ENCODE measurements at places on chromosomes 6 and 20.

GRCh38 chr6:5205877-5206850 lies 54.6 kb downstream of the LYRM4 start:
- DNase-seq: no peak

GRCh38 chr20:11845340-11845739 lies 72.4 kb upstream of the BTBD3 start:
- DNase-seq: no peak

DNA sequence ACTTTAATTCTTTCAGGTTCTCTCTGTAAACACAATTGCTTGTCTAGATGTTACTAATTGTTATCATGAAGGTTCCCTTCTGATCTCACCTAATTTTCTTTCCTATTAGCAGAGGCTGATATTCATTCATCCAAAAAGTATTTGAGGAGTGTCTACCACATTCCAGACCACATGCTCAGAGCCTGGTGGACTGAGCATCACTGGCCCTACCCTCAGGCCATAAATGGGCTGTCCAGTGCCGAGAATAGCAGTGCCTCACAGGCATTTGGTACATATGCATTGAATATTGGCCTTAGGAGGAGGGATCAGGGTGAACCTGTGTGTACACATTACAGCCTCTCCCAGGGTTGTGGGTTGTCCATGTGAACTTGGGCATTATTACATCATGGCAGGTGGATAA lies 40.4 kb upstream of the PRELID3B start:
- no peak for DNase-seq

DNA sequence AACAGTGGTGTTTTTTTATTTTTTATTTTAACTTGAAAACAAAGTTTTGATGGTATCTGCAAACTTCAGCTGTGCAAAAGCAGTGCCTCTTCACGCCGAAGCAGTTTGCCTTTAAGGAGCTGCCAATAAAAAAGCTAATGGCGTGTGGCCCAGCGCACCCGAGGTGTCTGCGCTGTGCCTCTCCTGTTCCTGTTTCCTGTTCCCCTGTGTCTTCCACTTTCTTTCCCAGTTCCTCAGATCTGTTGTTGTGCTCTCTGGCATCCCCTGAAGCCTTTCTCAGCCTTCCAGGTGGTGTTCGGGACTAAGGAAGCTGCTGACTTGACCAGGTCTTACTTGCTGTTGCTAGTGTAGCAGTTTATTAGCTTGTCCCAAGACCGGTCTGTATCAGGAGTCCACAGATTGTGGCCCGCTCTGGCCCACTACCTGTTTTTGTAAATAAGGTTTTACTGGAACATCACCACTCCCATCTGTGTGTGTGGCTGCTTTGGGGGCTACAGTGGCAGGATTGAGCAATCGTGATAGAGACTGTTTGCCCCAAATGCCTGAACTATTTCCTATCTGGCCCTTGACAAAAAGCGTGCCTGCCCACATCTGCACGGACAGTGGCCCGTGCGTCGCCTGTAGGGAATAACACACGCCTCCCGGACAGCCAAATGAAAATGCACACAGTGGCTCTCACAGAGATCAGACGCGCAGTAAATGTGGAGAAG lies 178.3 kb downstream of the TMEM242 start:
- DNase-seq: no peak

DNA sequence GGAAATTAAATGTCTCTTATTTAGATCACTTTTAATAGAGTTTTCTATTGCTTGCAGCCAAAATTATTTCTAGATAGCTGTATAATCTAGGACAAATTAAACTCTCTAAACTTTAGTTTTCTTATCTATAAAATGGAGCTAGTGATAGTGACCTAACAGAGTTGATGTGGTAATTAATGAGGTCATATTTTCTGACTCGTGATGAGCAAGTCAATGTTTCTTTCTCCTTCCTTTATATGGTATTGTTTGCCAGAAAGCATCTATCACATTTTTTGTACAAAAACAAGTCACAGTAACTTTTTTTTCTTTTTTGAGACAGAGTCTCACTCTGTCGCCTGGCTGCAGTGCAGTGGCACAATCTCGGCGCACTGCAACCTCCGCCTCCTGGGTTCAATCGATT lies 267.7 kb downstream of the FARS2 start:
- no peak for DNase-seq

- no peak for DNase-seq
These were observed 201.2 kb upstream of the SHLD1 start for GRCh38 chr20:5548902-5549599.

GRCh38 chr6:146803601-146804000 lies 204.8 kb downstream of the ADGB start:
- no peak for DNase-seq

GRCh38 chr20:25316506-25317190 lies 68.8 kb downstream of the PYGB start:
- no peak for DNase-seq

GRCh38 chr6:23659125-23659524 lies 466.9 kb upstream of the NRSN1 start:
- peak; percentile 5 for DNase-seq

DNA sequence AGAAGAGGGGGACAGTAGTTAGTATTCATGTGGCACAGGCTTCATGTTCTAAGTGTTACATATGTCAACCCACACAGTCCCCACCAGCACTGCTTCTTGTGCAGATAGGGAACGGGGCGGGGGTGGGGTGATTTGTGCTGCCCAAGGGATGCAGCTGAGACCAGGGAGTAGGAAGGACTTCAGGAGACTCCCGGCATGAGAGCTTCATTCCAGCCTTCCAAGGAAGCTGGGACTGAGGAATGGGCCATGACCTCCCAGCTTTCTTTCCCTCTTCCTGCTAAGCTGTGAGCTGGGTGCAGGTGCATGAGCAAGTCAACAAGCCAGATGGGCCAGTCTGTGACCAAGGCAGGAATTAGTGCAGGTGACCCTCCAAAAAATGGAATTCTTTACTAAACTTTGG lies 9.2 kb downstream of the BEND3 start:
- DNase-seq: no peak

DNA sequence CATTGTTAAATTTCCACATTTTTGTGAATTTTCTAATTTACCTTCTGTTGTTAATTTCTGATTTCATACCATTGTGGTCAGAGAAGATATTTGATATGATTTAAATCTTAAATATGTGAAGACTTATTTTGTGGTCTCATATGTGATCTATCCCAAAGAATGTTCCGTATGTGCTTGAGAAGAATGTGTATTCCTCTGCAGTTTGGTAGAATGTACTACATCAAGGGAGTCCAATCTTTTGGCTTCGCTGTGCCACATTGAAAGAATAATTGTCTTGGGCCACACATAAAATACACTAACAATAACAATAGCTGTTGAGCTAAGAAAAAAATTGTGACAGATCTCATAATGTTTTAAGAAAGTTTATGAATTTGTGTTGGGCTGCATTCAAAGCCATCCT lies 176.2 kb upstream of the PRND start:
- DNase-seq: no peak

DNA sequence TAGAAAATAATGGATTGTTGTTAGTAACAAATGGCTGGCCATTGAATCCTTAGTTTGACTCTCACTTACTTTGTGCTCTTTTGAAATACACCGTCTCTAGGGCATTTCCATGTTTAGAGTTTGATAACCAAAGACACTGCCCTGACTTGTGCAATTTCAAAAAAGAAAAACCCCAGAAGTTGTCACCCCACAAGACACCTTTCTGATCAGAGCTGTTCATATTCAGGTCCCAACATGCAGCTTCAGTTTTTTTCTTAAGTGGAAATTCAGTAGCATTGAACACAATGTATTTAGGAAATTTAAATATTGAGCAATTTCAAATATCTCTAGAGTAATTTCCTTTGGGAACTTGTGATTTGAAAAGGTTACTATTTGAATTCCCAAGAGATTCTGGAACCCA lies 19.4 kb downstream of the CRYBG1 start:
- no peak for DNase-seq

DNA sequence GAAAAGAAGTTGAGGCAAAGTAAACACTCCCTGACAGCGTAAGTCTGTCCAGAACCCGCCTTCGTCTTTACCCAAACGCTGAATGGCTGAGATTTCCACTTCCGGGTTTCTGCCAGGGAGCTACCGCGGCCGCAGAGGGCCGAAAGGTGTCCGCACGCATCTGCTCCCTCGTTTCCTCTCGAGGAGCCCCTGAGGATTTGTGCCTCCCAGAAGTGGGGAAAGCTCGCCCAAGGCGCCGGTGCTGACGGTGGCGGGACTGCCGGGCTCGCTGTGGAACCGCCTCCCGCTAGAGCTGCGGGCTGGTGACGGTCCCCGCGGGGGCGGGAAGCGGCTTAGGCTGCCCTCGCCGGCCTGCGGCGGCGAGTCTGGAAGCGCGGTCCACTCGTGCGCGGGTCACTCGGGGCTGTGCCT lies 1760.2 kb upstream of the DEFB115 start:
- peak; percentile 92 for DNase-seq

GRCh38 chr6:19083801-19084200 lies 696.7 kb downstream of the RNF144B start:
- no peak for DNase-seq

- no peak for DNase-seq
These were observed 37.1 kb downstream of the SUMO4 start for GRCh38 chr6:149437212-149437611.

GRCh38 chr20:17643531-17644188 lies 38.4 kb downstream of the RRBP1 start:
- no peak for DNase-seq

DNA sequence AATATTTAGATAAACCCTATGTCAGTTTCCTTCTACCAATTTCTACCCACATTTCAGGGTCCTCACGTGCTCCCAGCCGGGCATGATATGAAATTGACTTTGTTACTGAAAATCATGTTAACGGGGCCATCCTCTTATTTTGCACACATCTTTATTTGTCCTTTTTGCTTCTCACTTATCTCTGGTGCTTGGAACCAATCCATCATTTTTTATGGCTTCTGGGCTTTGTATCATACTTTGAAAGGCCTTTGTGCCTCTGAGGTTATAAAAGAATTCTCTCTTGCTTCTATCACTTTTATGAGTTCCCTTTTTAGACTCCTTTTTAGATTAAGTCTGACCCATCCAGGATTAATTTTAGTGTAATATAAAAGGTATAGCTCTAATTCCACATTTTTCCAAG lies 117.1 kb upstream of the PRND start:
- DNase-seq: no peak

DNA sequence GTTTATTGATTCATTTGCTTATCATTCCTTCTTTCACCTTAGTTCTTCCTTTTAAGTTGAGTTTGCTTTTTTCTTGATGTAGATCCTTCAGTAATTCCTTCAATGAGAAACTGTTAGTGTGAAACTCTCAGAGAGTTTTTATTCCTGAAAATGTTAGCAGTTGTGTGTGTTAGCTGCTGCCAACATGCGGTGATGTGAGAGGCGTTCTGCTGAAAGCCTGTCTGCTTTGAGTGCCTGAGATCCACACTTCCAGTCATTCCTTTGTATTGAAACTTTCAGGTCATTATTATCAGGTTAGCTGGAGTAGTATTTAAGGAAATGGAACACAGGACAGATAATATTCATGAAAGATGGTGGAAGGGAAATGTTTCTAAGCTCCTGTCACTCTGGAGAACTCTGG lies 70.0 kb upstream of the SUPT3H start:
- DNase-seq: no peak

DNA sequence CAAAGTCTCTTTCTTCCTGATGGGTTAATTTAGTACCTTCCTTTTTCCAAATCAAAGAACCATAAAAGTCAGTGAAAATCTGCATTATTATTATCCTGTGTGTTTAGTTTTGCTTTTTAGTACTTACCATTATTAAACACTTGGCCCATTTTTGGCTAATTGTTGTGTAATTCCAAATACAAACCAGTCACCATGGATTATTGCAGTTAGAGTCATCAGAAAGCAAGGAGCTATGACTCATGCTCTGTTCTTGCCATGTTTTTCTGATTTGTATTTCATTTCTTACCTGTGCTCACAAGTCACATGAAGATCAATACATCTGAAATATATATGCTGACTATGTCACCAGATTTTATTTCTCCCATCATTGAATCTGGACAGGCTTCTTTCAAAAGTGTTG lies 31.3 kb downstream of the SLC22A3 start:
- no peak for DNase-seq

DNA sequence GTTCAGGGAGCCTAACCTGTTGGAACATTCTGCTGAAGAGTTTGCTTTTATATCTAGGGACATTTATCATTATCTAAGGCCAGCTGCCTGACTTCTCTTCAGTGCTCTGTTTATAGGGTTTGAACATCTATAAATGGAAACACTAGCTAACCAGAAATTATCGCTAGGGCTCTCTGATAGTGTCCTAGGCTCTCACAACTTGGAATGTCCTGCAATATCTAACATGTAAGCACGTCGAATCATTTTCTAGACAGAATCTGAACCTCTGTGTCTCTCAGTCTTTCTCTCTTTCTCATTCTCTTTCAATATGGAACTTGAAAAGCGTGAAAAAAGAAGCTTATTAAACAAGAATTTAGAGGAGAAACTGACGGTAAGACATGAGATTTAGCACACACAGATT lies 92.5 kb upstream of the MLIP start:
- DNase-seq: no peak

GRCh38 chr6:20952699-20953474 lies 418.6 kb downstream of the CDKAL1 start:
- peak; percentile 53 for DNase-seq

DNA sequence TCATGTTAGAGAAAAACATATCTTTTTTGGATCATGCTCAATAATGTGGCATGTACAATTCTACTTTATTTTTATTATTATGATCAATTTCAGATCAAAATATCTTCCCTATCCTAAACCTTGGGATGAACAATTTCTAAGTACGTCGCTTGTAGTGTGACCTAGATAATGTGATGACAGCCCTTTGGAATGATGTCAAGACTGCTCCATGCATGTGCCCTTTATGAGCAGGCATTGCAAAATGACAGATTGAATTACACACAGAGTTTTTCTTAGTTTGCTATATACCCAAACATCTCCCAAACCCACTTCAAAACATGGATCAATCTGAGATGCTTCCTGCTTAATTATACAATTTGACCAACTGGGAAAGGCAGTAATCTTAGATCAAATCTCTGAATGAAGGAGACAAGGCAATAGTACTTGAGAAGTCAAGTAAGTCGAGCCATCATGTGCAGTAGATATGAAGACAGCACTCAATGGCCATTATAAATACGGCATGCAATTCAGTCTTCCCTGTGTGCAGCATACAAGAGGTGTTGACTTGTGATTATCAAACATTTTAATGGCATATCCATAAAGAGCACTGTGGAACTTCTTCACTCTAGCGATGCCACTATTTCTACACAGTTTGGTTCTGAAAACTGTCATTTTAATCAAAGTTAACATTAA lies 294.8 kb downstream of the RNF144B start:
- DNase-seq: no peak

GRCh38 chr20:22836211-22836610 lies 198.9 kb upstream of the SSTR4 start:
- no peak for DNase-seq

DNA sequence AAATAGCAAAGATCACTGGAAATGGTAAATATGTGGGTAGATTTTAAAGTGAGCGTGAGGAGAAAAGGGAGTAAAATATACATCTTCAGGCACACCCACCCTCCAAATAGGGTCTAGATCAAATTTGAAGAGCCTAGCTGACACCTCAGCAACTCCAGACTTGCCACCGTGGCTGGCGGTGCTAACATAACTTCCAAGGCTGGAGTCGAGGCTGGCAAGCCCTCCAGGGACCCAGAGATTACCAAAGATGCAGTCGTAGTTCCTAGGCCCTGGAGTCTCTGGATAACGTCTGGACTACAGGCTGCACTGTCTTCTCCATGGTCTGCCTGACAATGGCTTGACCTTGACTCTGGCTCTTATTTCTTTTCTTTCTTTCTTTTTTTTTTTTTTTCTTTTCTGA lies 22.5 kb downstream of the TUBB2B start:
- no peak for DNase-seq

- DNase-seq: peak; percentile 31
These were observed 149.9 kb downstream of the MMS22L start for GRCh38 chr6:97133067-97133466.

GRCh38 chr6:28000351-28001045 lies 43.5 kb downstream of the OR2B6 start:
- no peak for DNase-seq

All from NCI-H774 (cell line).